ENCODE measurements at places on chromosomes 1 and 21.

DNA sequence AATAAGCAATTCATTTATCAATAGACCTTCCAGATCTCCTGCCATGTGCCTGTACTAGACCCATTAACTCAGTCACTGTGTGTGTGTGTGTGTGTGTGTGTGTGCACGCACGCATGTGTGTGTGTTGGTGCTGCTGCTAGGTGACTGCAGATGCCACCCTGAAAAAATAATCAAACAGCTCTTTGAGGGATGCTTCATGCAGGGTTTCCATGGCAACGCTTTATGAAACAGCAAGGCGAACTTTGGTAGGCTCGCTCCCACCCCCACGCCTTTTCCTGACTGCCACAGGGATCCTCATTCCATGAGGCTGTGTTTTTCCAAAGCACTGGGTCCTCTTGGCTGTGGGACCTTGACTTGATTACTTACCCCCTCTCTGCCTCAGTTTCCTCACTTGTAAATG lies 94.0 kb downstream of the HMGB4 start:
- DNase-seq: no peak

GRCh38 chr1:108699375-108700332 lies 7.5 kb downstream of the PRPF38B start:
- DNase-seq: no peak

- no peak for DNase-seq
These were observed 21.5 kb upstream of the RCAN3 start for GRCh38 chr1:24481101-24481500.

GRCh38 chr1:159177272-159177907 lies 6.0 kb downstream of the CADM3 start:
- DNase-seq: peak; percentile 75

DNA sequence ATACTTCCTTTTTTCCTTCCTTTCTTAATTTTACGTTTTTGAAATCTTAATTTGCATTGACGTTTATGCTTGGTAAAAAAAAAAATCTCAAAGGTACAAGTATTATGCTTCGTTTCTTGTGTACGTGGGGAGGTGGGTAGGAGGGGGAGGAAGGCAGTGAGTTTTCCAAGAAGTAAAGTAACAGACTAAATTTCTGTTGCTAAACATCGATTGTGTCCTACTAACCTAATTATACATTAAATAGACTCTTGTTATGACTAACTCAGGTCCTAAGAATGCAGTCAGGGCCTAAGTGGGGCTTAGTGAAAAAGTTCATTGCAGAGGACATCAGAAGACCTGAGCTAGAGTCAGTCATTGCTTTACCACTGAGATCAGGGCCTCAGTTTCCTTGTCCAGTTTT lies 17.5 kb downstream of the NEK7 start:
- peak; percentile 40 for DNase-seq
